ENCODE measurements at places on chromosomes 7 and 10. TPM values are rescaled to one million over a fixed set of nuclear protein-coding genes. Genes with fewer than 3 reads are reported as not detected.

The DGKI gene
- polyA plus RNA-seq, result 0.22 TPM

The NEUROG3 gene
- polyA plus RNA-seq, result 0.55 TPM

The HGF gene
- polyA plus RNA-seq, result 0.05 TPM

The RNLS gene
- polyA plus RNA-seq, result 12.7 TPM

GRCh38 chr10:87700031-87700796 lies 40.5 kb downstream of the PAPSS2 start:
- H3K36me3 ChIP-seq, result no peaks in the 10 kb centered on the region
- no peak overlapping the region for H3K27ac ChIP-seq
- H3K4me1 ChIP-seq, result no peaks in the 10 kb centered on the region
- no peaks in the 10 kb centered on the region for H3K27me3 ChIP-seq

- DNase-seq, result no peak
- H3K27me3 ChIP-seq, result no peaks in the 10 kb centered on the region
- H3K4me3 ChIP-seq, result no peak overlapping the region
- H3K4me1 ChIP-seq, result no peaks in the 10 kb centered on the region
Observed at GRCh38 chr7:80900583-80901576, 18.0 kb downstream of the SEMA3C start.

- H3K4me1 ChIP-seq, result no peaks in the 10 kb centered on the region
- no peak for DNase-seq
- H3K36me3 ChIP-seq, result no peaks in the 10 kb centered on the region
- H3K27me3 ChIP-seq, result no peaks in the 10 kb centered on the region
Observed at GRCh38 chr10:15652117-15652516, 67.6 kb downstream of the ITGA8 start.

- H3K4me1 ChIP-seq, result no peaks in the 10 kb centered on the region
- no peak overlapping the region for H3K4me3 ChIP-seq
- H3K27ac ChIP-seq, result no peak overlapping the region
- no peak for DNase-seq
Observed at GRCh38 chr7:33310546-33310945, 181.2 kb downstream of the BBS9 start.

DNA sequence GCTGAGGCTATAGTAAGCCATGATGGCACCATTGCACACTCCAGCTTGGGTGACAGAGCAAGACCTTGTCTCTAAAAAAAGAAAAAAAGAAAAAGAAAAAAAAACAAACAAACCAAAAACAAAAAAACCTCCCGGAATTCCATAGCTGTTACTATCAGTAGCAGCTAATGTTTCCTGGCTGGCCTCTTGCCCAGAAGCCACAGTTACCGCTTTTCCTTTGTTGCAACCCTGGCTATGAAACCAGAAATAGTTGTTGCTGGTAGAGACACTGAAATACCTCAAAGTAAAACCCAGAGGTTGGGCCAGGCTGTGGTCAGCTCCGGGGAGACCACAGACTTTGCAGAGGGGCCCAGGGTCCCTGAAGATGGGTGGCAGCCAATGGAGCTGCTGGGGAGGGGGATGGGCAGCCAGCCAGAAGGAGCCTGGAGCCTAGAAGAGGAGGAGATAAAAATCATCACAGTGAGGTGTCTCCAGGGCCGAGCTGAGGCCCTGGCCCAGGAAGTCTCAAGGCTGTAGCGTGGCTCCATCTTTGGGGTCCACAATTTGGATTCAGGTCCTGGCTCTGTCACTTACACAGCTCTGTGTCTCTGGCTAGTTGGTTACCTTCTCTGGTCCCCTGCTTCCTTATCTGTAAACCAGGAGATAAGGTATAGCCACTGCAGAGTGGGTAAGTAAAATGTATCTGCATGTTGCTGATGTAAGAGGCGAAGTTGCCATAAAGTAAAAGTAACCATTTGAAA lies 3.4 kb upstream of the CHST12 start:
- H3K27ac ChIP-seq, result peak overlapping the region; percentile 21
- no peak overlapping the region for H3K4me3 ChIP-seq
- DNase-seq, result no peak
- H3K27me3 ChIP-seq, result no peaks in the 10 kb centered on the region
- H3K36me3 ChIP-seq, result no peaks in the 10 kb centered on the region

GRCh38 chr10:77844713-77845445 lies 81.7 kb downstream of the DLG5 start:
- H3K36me3 ChIP-seq, result peaks cover 3% of the 10 kb centered on the region
- DNase-seq, result no peak
- no peak overlapping the region for H3K4me3 ChIP-seq
- peaks cover 11% of the 10 kb centered on the region for H3K4me1 ChIP-seq
- no peak overlapping the region for H3K27ac ChIP-seq
- no peaks in the 10 kb centered on the region for H3K27me3 ChIP-seq

DNA sequence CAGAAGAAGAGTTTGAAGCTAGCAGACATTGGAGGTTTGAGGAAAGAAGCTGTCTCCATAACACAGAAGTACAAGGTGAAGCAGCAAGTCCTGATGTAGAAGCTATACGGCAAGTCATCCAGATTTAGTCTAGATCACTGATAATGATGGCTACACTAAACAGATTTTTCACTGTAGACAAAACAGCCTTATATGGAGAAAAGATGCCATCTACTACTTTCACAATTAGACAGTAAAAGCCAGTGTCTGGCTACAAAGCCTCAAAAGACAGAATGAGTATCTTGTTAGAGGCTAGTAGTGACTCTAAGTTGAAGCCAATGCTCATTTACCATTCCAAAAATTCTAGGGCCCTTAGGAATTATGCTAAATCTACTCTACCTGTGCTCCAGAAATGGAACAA lies 85.1 kb downstream of the SNX13 start:
- H3K27ac ChIP-seq, result no peak overlapping the region
- DNase-seq, result no peak
- no peak overlapping the region for H3K4me3 ChIP-seq
- H3K4me1 ChIP-seq, result no peaks in the 10 kb centered on the region

DNA sequence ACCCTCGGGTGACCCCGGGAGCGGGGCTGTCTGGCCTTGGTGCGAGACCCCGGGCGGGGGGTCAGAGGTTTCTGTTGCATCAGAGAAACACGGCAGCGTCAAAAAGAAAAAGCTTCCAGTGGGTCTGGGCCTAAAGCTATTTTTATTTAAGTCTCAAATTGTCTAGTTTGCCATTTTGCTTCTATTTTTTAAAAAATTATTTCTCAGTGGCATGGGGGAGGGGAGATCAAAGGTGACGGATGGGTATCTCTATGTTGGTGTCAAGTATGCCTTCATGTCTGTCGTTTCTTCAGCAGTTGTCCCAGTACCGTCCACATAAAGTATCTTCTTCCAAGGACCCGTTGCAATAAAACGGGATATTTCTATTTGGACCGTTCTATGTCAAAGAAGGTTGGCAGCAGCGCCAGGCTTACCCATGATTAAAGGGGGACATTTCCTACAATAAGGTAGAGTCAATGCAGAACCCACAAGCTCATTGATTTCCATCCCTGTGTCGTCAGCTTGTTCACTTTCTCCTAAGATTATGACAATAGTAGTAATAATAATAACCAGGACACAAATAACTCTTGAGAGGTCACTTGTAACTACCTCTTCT lies 26.0 kb upstream of the VAX1 start:
- 0 out of 2 replicates have a peak, but pooled peaks cover 3% of the 10 kb centered on the region for H3K36me3 ChIP-seq
- peaks cover 97% of the 10 kb centered on the region for H3K27me3 ChIP-seq
- no peak overlapping the region for H3K4me3 ChIP-seq
- H3K27ac ChIP-seq, result no peak overlapping the region
